ENCODE measurements at places on chromosomes 1 and 21.

DNA sequence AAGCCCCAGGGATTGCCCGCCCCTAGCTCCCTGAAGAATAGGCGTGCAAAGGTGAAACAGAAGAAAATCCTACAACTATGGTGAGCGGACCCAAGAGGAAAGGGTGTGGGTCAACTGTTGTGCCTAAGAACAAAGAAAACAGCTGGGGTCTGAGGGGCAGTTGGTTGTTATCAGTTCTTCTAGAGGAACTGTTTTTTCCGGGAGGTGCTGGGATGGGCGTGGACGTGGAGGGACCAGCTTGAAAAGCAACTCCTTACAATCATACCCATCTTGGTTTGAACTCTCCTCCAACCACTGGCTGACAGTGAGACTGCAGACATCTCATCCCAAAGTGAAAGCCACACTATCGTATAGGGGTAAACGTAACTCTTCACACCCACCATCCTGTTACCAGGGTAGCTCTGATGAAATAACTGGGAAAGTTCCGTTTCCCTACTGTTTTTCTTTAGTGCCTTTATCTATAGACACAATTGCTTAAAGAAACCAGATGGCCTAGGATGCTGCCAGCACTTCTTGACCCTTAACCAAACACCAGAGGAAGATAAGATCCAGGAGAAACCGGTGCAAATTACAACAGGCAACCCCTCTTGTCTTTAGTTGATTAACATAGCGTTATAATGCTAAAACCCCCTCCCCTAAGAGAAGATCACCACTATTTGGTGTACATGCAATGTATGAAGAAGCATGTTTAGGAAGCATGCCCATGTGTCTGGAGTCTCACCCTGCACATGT is 25.6 kb upstream of the FAM89A start:
- DNase-seq, result no peak

- no peak for DNase-seq
These were observed 476.6 kb downstream of the SETD4 start for GRCh38 chr21:35583566-35584216.

DNA sequence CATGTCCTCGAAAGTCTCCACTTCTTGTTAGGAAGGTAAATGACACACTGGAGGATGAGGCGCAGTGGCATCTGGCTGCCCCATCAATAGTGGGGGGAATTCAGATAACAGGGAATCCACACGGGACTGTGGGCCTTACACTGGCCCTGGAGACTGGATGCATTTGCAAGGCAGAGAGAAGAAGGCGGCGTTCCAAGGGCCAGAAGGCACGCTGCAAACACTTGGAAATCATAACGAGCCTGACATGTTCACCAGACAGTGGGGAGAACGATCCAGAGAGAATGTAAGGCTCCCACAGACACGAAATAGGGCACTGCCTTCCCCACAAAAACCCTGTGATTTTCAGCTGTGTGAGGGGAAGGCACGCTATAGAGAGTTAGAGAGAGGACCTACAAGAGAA is 70.5 kb downstream of the PGBD5 start:
- no peak for DNase-seq

DNA sequence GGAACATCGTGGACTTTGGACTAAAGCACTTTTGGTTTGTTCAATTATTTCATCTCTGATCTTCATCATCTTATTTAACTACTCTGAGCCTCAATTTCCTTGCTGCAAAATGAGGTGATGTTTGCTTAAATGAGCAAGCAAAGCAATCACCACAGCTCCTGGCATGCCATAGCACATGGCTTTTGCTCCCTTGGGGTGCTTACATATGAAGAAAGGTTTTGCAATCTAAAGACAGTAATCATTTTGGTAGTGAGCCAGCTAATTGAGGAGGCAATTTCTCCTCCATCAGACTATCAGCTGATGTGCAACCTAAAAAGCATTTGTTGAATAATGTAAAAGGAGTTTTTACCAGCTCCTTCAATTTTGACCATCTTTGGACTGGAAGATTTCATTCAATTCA is 68.8 kb upstream of the KCNJ15 start:
- no peak for DNase-seq

DNA sequence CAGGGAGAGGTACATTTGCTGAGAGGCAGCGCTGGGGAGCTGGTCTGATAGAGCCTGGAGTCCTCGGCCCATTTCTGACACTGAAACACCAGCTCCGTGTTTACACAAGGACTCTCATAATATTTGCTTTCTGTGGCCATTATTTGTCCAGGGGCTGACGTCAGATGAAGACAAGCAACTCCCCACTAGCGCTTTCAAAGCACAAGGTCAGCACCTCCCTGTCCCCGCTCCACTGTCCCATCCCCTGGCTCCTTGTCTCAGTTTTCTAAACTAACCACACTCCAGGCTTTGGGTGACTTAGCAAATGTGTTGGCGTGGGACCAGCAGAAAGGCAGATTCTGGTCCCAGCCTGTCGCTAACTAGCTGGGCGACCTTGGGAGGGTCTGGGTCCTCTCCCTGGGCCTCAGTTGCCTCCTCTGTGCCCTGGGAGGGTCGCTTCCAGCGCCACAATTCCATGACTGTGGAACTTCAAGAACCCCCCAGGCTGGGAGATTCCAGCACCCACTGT is 37.4 kb upstream of the ZBTB40 start:
- DNase-seq, result no peak

- no peak for DNase-seq
These were observed 20.5 kb upstream of the THRAP3 start for GRCh38 chr1:36203554-36204346.

DNA sequence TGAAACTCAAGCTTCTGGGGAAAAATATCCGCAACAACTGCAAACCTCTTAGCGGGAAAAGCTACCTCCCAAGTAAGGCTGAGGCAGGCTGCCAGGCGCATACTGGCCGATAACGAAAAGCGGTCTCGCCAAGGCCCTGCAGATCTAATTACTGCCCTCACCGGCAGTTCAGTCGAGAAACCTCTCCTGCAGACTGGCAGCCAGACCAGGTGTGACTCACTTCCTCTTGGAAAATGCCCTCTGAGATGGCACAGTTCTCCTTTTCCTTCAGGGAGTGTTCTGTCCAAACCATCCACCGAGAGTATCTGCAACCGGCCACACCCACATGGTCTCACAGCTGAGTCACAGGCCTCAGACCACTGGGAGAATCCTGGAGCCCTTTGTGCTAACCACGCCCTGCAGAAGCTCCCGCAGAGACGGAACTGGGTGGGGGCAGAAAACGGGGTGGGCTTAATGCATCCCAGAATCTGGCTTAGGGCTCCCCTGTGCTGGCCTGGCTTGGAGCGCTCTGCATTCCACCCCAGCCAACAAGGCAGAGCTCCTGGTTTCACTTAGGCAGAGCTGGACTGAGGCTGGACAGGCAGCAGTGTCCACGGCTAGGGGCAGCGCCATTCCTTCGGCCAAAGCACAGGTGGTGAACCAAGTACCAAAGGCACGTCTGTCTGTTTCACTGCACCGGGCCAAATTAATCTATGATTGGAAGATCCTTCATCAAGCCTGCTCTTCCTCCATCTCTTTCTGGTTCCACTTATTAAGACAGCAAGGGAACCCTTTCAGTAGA is 1.2 kb downstream of the S100A10 start:
- DNase-seq, result no peak
